Inflammatory macrophage treated with lipopolysaccharide for 1 hour (primary cell): ENCODE measurements at places on chromosomes 3 and 15.

- DNase-seq, result no peak
Measured at GRCh38 chr3:104316118-104316517, 1050.6 kb upstream of the ALCAM start.

DNA sequence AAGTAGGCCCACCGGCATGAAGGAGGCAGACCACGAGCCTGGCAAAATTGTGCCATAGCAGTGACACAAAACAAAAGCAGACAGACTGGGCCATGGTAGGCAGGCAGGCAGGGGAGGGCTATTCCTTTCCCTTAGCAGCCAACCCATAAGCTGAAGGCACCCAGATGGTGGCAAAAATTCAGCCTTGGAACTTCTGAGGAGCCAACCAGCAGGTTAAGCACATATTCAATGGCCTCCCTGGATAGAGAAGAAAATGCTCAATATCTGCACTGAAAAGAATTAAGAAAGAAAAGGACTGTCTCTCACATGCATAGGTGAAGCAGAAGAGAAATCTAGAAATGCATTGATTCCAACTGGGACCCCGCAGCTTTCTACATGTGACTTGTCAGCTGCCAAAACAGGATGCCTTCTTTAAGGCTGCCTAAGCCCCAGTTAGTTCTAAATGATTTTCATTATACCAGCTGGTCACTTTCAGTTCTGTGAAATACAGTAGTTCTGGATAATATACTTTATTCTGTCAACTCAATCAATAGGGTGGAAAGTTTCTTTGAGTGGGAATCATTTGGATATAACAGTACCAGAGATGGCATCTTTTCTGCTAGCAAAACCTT, 2.7 kb downstream of the PRICKLE2 start:
- DNase-seq, result no peak

GRCh38 chr15:90360746-90361145, 8.7 kb downstream of the ZNF774 start:
- DNase-seq, result no peak

- DNase-seq, result no peak
Measured at GRCh38 chr15:63554337-63554927, 42.8 kb upstream of the FBXL22 start.

GRCh38 chr3:7693976-7694375, 807.6 kb upstream of the LMCD1 start:
- no peak for DNase-seq

GRCh38 chr3:12782172-12782815, 14.2 kb upstream of the CAND2 start:
- peak; percentile 14 for DNase-seq

- peak; percentile 98 for DNase-seq
Measured at GRCh38 chr15:41013691-41014414, 60.6 kb downstream of the CHAC1 start.

- peak; percentile 58 for DNase-seq
Measured at GRCh38 chr3:74267588-74268184, 346.8 kb downstream of the CNTN3 start.

- DNase-seq, result no peak
Measured at GRCh38 chr15:77671362-77672056, 38.8 kb upstream of the LINGO1 start.

GRCh38 chr3:129747136-129747535, 140.7 kb upstream of the PLXND1 start:
- no peak for DNase-seq

DNA sequence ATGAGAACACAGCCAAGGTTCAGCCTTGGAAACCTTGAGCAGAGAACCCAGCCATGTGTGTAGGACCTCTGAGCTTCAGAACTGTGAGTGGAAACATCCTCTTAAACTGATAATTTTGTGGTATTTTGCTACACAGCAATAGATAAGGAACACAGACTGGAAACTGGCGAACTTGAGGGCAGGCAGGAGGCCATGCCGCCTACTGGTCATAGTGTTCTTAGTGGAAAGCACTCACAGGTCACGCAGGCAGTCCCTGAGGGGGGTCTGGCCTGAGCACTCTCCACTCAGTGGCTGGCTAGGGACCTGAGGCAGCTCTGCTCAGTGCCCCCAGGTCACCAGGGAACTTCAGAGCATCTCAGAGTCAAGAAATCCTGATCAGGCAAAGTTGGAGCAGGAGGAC, 9.7 kb upstream of the XIRP1 start:
- DNase-seq, result no peak

DNA sequence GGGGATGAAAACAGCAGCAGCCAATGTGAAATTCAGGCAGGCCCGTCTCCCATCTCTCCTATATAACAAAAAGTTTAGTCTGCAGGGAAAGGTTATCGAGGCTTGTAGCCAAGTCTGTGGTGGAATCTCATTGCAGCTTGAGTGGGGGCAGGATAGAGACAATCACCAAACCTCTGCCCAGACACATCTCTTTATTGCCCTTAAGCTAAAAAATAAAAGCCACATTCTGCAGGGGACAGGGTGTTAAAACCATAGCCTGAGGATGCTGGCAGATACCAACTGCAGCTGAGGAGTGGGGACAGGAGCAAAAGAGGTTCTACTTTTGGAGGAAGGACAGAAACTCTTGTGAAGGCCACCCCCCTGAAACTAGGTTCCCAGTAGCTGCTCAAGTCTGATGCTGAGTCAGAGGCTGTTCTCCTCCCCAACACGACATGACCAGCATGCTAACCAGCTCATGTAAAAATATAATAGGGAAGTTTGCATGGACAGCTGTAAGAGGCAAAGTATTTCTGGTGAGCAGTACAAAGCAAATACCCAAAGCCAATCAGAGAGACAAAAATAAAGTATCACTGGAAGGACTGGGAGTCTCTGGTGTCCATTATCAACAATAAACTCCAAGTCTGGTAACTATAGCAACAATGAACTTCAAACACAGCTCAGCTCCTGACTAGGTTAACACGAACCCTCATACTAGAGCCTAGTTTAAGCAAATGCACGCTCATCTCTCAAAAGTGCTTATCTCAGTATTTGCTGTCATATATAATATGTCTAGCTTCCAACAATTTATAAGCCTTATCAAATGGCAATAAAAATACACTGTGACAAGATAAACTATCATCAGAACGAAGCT, 362.2 kb upstream of the SLCO3A1 start:
- DNase-seq, result no peak

DNA sequence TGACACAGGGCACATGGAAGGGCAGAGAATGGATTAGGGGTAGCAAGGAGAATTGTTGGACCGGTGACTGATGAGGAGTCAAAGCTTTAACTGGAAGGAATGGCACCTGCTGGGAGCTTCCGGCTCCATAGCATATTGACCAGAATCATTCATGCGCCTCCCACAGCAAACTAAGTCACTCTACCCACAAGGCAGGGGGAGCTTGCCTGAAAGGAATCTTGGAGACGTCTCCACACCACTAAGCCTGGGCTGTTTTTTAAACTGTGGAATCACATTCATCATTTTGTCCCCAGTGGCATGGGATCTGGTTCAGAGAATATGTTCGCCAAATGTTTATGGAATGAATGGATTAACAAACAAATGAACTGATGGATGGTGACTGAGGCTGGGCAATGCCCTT, 57.0 kb upstream of the ITGA11 start:
- no peak for DNase-seq

GRCh38 chr3:125013095-125013494, 42.7 kb downstream of the HEG1 start:
- no peak for DNase-seq

DNA sequence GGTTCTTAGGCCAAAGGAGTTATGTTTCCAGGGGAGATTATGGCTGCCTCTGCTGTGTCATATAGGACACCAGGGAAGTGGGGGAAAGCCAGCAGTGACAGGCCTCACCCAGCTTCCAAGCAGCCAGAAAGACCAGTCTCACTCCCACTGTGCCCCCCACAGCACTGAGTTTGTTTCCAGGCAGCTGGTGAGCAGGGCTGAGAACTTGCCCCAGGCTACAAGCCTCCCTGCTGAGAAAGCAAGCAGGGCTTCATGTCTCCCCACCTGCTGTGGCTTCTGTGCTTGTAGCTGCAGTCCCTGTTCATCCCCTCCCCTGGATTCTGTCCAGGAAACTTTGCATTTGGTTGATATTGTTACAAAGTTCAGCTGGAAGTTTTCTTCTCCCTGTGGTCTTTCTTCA, 376.3 kb downstream of the PDCD6IP start:
- no peak for DNase-seq

GRCh38 chr15:43165801-43166325, 19.3 kb upstream of the CCNDBP1 start:
- DNase-seq, result no peak

GRCh38 chr3:138314751-138315150, 14.9 kb downstream of the NME9 start:
- no peak for DNase-seq

GRCh38 chr3:161700998-161701397, 204.4 kb downstream of the OTOL1 start:
- DNase-seq, result no peak
